ENCODE measurements at places on chromosomes 7 and 10.

DNA sequence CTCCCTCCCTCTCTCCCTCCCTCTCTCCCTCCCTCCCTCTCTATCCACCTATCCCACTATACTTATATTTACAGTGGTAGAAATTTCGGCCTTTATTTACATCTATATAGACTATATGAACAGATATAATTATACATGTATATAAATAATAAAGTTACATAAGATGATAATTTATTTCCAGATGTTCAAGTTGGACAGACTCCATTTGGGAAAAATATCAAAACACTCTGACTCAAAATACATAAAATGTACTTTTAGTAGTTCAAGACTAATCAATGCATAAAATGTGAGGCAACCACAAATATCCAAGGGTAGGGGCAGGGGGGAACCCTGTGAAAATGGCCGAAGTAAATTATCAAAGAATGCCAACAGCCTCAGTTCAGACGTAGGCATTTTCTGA is 203.0 kb downstream of the FANK1 start:
- DNase-seq, result no peak

GRCh38 chr7:151025924-151026671 is 1.8 kb upstream of the ATG9B start:
- DNase-seq, result no peak

DNA sequence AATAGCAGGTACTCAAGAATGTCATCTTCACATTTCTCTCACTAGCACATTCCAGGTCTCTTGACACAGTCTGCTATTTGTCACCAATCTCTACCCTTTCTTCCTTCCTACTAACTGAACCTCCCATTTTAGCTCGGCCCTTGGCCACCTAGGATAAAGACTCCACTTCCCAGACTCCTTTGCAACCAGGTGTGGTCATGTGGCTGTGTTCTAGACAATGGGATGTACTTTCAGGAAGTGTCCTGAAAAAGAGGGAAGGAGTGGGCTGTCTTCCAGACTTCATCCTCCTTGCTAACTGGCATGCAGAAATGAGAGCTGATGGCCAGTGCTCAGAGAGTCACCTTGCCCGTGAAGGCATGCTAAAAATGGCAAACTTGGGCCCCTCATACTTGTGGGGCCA is 139.2 kb downstream of the AMPH start:
- no peak for DNase-seq

GRCh38 chr7:5502721-5503243 is 79.1 kb upstream of the TNRC18 start:
- DNase-seq, result no peak

DNA sequence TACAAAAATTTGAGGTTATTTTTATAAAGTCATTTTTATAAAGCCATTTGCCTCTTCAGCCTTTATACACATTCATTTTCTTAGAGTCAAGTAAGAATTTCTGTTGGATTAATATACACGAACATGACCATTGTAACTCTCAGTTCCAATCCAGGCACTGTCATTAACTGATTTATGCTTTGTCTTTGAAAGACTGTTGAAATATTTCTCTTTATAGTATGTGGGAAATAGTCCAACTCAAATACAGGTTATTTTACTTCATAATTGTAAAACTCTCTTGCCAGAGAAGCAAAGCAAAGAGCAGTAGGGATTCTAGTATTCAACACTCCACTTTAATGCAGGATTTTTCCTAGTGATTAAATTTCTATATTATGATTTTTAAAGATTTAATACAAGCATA is 36.5 kb upstream of the PAPSS2 start:
- DNase-seq, result no peak

GRCh38 chr7:42080841-42081586 is 156.0 kb downstream of the GLI3 start:
- DNase-seq, result peak; percentile 63

DNA sequence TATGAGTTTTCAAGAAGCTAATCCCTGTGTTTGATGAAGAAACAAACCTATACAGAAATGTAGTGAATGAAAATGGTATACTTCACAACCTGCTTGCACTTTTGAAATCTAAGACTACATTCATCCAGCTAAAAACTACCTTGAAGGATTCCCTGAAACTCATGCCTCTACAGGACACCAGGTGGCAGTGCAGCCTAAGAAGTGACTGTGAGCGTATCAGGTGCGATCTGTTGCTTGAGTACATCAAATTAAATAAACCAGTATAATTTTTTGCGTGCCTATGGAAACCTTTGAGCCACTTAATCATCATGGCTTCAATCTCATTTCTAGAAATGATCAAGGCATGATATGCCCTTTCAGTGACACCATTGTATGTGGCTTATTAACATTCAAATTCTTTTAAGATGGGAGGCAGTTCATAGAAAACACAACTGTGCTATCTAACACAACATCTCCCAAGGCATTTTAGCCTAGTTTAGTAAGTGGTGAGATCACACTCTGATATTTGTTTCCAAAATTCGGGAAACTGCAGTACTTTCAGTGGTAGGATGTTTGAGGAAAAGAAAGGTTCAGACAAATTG is 57.4 kb downstream of the PPP1R17 start:
- peak; percentile 61 for DNase-seq

GRCh38 chr7:80279760-80280159 is 145.1 kb downstream of the GNAI1 start:
- no peak for DNase-seq

DNA sequence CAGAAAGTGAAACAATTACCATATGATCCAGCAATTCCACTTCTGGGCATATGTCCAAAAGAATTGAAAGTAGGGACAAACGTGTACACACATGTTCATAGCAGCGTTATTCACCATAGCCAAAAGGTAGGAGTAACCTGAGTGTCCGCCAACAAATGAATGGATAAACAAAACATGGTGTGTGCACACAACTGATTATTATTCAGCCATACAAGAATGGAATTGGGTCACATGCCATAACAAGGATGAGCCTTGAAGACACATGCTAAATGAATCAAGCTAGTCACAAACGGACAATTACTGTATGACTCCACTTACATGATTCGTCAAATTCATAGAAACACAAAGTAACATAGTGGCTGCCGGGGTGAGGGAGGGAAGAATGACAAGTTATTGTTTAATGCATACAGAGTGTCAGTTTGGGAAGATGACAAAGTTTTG is 4.1 kb upstream of the OIT3 start:
- no peak for DNase-seq

DNA sequence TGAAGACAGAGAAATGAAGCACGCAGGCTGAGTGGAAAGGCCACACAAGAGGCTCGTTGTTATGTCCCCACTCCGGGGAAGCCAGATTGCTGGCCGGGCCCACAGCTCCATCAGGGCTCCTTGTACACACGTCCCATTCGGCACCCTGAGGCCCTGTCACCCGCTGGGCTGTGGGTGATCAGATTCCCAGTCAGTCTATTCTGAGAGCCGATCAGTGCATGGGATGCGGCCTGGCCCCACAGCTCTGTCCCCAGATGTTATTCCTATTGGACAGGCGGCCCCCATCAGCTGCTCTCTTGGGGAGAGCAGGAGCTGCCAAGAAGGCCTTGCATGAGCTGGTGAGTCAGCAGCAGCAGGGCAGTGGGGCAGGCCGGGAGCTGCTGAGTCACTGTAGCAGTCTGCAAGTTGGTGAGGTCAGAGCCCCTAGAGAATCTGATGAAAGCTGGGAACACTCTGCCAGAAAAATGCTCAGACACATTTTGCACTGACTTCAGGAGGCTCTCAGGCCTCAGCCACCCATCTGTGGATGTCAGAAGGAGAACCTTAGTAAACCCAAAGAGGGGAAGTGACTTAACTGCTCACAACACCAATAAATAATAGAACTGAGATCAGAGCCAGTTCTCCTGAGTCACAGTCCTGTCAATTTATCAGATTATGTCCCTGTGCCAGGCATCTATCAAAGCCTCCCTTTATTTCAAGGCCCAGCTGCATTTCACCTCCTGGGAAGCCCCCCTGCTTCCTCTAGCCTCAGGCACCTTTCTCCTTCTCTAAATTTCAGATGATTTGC is 9.4 kb upstream of the PSAP start:
- DNase-seq, result peak; percentile 100

- DNase-seq, result no peak
Measured at GRCh38 chr10:52874581-52874980, 102.0 kb upstream of the MBL2 start.

GRCh38 chr10:11697718-11698527 is 44.3 kb upstream of the ECHDC3 start:
- DNase-seq, result no peak

DNA sequence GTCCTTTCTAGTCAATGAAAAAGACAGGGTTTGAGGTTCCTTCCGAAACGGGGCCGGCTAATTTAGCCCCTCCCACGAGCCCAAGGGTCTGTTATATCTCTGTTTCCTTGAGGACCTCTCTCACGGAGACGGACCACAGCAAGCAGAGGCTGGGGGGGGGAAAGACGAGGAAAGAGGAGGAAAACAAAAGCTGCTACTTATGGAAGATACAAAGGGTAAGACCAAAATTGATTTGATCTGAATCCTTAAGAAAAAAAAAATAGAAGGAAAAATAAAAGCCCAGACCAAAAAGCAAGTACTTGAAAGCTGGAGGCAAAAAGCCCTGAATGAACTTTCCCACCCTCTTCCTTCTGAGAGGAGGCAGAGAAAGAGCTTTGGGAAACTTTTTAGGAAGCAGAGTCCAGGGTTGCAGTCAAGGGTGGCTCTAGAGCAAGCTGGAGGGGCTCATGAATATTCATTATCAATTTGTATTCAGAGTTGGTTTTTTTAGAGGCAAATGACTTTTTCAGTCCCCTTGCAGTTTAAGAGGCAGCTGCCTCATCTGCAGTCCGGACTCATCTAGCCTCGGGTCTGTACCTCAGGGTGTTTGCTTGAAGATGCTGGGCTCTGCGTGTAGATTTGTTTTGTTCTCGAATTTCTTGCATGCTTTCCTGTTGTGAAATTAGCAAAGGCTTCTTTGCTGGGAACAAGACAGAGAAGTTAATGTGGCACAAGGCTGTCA is at the start of gene ENTPD1:
TSS of gene ENTPD1 (plus strand) at position 123 of the 721 bp plus-strand sequence. CDS start at position 200, 77 bp downstream.
- peak; percentile 14 for DNase-seq

GRCh38 chr7:26686448-26686981 is 177.9 kb downstream of the SKAP2 start:
- peak; percentile 47 for DNase-seq

- DNase-seq, result no peak
Measured at GRCh38 chr7:70400829-70401380, 731.0 kb upstream of the GALNT17 start.

- DNase-seq, result no peak
Measured at GRCh38 chr10:50395851-50396250, 144.5 kb upstream of the ASAH2 start.

GRCh38 chr10:31599626-31600504 is 280.8 kb downstream of the ZEB1 start:
- DNase-seq, result no peak

DNA sequence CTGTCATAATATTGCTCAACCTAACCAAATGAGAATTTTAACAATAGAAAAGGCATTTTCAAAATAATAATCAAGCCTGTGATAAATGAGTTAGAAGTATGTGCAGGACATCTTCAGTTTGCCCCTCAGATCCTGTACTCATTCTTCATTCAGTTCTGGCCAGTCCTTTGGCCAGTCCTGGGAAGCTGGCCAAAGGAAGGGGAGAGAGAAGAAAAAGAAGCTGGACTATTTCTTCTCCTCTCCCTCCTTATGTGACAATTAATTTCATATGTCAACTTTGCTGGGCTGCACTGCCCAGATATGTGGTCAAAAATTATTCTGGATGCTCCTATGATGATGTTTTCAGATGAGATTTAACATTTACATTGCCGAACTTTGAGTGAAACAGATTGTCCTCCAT is 31.6 kb upstream of the ITGB8 start:
- no peak for DNase-seq

GRCh38 chr10:33376976-33377657 is 42.6 kb upstream of the NRP1 start:
- peak; percentile 78 for DNase-seq

GRCh38 chr7:119197877-119198527 is 973.5 kb downstream of the ANKRD7 start:
- DNase-seq, result peak; percentile 35

DNA sequence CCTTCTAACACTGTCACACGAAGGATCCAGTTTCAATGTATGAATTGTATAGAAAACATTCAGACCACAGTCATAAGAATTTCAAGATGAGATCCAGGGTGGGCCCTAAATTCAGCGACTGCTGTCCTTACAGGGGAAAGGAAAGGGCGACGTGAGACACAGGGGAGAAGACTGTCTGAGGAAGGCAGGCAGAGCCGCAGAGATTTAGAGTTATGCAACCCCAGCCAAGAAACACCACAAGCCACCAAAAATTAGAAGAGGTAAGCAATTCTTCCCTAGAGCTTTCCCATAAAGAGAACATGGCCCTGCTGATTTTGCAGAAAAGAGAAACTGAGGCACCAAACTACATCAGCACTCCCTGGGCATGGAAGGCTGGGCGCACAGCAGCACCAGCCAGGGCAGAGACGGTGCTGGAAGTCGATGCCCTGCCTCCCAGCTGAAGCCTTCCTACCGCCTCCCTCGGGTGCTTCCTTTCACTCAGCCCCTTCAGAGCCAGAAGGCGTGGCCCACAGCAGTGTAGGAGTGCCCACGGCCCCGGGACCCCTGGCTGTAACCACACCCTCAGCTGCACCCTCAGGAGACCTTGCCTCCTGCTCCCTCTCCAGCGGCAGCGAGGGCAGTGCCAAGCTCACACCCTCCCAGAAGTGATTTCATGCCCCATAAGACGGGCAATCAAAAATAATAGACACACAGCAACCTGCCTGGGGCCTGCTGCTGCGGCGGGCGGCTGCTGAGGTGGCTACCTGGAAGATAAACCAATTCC is 81.0 kb upstream of the LRRC4 start:
- no peak for DNase-seq

DNA sequence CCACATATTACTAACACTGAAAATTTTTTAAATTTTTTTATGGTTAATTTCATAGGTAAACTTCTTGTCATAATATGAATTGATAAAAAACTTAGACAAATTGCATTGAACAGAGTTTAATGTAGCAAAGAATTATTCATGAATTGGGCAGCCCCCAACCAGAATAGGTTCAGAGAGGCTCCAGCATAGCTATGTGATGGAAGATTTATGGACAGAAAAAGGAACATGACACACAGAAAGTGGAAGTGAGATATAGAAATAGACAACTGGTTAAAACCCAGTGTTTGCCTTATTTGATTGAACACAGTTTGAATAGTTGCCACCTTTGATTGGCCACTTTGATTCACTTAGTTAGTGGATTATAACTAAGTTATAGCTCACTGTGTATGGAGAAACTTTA is 87.2 kb downstream of the AHR start:
- no peak for DNase-seq

GRCh38 chr10:12825260-12825849 is 176.2 kb downstream of the CCDC3 start:
- DNase-seq, result peak; percentile 79

- DNase-seq, result peak; percentile 60
Measured at GRCh38 chr10:79101560-79102497, 33.1 kb downstream of the ZMIZ1 start.

- no peak for DNase-seq
Measured at GRCh38 chr7:45685619-45686240, 111.6 kb downstream of the ADCY1 start.

GRCh38 chr7:64959072-64959747 is 31.6 kb downstream of the ZNF117 start:
- DNase-seq, result no peak

DNA sequence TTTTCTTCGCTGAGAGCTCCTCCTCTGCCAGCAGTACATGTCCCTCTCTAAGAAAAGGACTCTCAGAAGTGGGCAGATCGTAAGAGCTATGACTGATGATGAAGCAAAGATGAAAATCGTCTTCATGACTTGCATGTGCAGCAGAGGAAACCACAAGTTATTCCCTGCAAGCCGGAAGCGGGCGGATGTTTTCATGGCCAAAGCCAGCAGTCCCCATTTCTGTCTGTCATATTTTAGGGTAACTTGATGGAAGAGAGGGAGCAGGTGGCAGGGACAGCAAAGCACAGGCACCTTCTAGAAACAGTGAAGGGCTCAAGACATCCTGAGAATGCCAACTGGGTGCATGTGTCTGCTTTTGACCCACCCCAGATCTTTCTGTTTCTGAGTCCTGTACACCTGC is 19.9 kb downstream of the KLF6 start:
- peak; percentile 24 for DNase-seq
